Lower leg skin (tissue), 4 donors: ENCODE measurements at places on chromosomes 7 and 10. TPM values are rescaled to one million over a fixed set of nuclear protein-coding genes. Genes with fewer than 3 reads are reported as not detected.

GRCh38 chr10:77844177-77844576, 82.4 kb downstream of the DLG5 start:
- no peak for DNase-seq

Gene FAM180A
- total RNA-seq: 6.0 TPM

- no peak for DNase-seq
These were observed 182.5 kb upstream of the PRSS58 start for GRCh38 chr7:142440219-142440905.

DNA sequence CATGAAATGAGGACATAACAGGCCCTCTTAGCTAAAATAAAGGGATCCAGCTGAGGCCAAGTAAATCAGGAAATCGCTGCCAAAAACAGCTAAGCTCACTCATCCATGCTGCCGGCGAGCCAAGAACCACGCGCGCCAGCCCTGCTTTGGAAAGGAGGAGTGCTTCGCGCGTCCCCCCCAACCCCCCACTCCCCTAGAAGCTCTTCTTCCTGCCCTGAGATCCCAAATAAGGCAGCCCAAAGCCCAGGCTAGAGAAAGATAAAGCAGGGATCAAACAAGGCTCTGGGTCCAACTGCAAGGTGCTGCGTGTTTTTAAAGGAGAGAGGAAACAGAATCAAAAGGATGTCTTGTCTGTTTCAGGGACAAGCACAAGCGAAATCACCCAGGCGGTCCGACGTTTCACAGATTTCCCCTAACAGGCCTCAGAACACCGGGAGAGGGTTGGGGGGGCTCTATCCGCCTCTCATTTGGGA, 168.3 kb upstream of the AUTS2 start:
- no peak for DNase-seq

GRCh38 chr10:103651783-103652476, 158.4 kb downstream of the NEURL1 start:
- DNase-seq: no peak

- no peak for DNase-seq
These were observed 18.1 kb downstream of the RAB11FIP2 start for GRCh38 chr10:118028619-118029018.

Gene NCAPG2
- 5.2 TPM for total RNA-seq

GRCh38 chr7:129750501-129750900, 139.0 kb downstream of the NRF1 start:
- DNase-seq: no peak

Gene ASB13
- total RNA-seq: 12.4 TPM

DNA sequence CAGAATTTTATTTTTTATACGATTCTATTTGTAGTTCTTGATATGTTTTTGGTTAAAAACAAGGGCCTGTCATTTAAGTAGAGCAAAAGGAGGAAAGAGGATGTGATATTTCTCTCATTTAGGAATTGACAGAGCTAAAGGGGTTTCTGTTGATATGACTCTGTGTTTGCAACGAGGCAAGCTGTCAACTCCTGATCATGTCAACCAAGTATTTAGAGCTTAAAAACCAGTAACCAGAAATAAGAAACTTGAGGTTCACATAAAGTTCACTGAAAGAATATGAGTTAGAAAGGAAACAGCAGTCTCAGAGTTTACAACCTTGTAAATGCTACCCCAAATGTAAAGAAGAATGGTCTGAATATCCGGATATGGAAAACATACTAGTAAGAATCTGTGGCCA, 434.2 kb downstream of the PARD3 start:
- DNase-seq: no peak

- DNase-seq: peak; percentile 86
These were observed 78.7 kb upstream of the MKLN1 start for GRCh38 chr7:131249003-131249402.

Gene GFRA1
- total RNA-seq: 44.5 TPM

Gene VKORC1L1
- total RNA-seq: 23.5 TPM

DNA sequence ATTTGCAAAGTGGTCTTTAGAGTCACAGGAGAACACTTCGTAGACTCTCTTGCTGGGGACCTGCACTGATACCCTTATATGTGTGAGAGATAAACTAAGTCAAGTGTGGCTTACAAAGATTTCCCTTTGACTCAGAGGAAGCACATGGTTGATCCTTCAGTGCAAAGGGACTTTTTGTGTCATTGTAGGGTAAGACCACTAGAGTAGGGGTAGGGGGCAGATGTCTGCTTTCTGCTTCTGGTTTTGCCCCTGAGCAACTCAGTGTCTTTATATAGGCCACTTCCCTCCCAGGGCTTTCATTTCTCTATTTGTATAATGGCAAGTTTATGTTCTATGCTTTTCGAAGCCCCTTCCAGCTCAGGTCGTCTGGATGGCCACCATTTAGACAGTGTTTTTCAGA, 281.7 kb downstream of the SORCS3 start:
- no peak for DNase-seq
